ENCODE measurements at places on chromosomes 2 and 18.

DNA sequence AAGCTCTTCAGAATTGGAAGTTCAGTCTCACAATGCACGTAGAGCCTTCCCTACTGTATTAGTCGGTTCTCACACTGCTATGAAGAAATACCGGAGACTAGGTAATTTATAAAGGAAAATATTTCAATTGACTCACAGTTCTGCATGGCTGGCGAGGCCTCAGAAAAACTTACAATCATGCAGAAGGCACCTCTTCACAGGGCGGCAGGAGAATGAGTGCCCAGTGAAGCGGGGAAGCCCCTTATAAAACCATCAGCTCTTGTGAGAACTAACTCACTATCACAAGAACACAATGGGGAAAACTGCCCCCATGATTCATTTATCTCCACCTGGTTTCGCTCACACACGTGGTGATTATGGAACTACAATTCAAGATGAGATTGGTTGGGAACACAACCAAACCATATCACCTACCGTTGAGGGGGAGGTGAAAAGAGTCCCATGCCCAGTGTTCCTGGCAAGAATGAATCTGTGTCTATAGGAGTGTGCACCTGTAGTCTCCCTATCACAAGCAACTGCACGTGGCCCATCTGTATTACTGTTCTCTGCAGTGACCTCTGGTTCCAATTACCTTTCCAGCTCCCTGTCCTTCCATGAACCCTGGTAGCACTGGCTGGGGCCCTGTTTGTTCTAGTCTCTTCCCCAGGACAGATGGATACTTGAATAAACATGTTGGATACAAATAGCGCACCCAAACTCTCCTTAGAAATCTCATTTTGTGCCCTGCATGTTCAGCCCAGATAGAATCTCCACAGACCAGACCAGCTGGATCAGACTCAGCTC is 44.4 kb upstream of the ATL2 start:
- DNase-seq = no peak

DNA sequence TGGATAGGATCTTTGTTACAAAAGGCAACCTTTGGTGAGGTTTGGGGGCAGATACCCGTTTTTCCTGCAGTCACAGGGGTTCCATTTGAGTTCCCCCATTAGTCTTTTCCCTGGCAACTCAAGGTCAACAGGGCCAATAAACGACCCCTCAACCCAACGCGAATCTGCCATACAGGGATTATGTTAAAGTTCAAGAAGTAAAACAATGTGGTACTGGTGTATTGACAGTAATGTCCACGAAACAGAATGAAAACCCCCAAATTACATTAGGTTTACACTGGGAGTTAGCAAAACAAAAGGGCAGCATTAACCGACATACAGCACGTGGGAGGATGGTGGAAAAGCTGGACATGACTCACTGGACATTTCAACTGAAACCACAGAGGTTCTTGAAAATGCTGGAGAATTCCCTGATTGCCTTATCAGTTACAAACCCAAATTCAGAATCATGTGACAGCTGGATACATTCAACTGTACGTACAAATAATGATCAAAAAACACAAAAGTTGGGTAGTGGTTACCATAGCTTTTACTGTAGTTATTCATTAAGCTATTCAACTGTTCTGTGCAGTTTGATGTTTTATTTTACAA is 4.9 kb upstream of the IMP4 start:
- no peak for DNase-seq

DNA sequence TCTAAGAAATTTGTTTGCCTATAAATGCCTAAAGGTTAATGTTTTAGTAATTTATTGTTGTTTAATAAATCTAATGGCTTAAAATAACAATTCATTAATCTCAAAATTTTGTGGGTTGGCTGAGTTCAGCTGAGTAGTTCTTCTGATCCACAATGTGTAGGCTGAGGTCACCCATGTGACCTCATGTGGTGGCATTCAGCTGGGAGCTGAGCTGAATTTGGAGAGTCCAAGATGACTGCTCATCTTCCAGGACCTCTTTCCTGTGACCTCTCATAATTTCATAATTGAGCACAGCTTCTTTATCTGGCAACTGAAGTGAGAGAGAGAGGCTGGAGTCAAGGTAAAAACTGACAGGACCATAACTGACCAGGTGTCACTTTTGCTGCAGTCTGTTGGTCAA is 132.4 kb downstream of the TXNL1 start:
- no peak for DNase-seq

DNA sequence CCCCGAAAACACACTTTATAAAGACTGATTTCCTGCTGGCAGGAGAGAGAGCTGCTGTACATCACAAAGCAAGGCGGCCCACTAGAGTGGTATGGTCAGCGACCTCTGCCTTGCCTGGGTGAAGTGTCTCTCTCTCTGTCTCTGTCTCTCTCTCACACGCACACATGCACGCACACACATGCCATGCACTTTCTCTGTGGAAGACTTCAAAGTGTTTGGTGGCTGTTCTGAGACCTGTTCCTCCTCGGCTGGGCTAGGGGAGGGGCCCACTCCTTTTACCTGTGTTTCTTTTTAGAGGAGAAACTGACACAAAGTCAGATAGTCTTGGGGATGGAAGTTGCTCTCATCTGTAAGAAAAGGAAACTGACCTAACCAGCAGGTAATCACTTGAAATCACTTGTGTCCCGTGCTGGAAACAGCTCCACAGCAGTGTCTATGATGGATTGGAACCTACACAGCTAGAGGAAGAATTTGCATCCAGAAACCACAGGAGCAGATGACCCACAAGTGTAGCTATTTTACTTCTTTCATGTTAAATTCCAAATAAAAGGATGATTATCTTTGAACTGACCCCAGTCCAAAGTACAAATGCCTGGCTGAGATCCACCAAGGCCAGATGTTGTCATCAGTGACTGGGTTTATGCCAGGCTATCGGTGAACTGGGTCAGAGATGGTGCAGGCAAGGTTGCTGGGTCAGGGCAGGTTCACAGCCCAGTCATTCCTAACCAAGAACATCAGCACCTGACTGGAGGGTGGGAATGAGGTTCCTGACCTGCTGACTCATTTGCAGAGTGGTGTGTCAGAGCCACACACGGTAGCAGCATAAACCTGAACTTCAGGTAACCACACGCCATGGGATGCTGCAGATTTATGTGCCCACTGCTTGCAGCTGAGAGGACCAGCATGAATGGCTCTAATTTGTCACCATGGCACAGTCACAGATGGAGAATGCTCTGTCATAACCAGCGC is 63.0 kb downstream of the NPAS2 start:
- DNase-seq = no peak

- DNase-seq = no peak
These were observed 21.5 kb downstream of the DYSF start for GRCh38 chr2:71474744-71475397.

DNA sequence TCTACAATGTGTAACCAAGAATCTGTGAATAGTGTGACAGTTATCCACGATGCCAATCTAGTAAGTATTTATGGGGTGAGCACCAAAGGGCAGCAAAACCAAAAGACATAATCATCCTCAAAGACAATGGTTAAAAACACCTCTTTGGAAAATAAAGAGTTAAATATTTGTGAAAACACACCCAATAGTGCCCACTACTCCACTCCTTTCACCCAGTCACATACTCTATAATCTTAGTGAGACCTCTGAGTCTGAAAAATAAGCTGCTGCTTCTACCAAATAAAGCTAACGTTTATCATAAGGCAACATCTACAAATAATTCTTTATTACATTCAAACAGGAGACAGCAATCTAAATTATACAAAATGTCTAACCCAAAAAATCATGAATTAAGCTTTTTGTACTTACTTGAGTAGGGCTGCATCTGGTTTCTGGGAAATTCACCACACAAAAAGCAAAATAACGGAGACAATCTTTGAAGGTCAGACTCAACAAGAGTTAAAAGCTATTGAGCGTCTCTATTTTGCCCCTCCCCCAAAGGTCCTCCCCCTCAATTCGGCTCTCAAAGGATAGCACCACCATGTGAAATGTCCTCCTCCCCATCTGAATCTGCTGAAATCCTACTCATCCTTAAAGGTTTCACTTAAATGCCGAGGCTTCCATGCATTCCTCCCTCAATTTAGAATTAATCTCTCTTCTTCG is 2.0 kb downstream of the RAPH1 start:
- DNase-seq = no peak

DNA sequence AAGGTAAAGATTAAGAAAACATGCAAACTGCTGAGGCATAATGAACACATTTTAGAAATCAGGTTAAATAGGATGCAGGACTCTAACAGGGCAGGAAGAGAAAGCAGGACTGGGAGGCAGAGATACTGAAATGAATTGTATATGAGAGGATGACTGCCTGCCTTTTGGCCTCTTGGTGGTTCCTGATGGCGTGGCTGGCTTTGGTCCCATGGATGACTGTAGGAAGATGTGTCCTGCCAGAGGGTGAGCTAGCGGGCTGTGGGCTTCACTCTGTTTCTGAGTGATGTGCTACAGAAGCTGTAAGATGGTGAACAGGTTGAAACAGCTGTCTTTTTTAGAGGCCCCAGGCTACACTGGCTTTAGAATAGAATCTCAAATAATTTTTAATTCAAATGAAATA is 517.0 kb downstream of the SLC4A3 start:
- DNase-seq = no peak

DNA sequence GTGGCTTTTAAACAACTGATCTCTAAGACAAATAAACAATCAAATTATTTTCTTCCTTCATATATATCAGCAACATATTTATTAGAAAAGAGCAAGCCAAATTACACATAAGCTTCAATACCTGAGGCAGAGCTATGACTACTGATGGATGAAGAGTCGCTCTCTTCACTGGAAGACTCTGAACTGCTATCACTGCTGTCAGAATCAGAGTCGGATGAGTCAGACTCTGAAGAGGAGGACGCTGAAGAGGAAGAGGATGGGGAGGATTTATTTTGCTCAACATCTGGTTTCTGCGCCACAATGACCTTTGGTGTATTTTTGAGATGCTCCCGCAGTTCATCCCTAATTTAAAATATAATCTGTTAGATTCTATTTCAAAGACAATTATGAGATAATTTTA is 56.7 kb downstream of the CWC22 start:
- no peak for DNase-seq

GRCh38 chr2:222606306-222606705 is 49.6 kb downstream of the FARSB start:
- no peak for DNase-seq

GRCh38 chr18:14914771-14915170 is 166.8 kb downstream of the ANKRD30B start:
- no peak for DNase-seq

DNA sequence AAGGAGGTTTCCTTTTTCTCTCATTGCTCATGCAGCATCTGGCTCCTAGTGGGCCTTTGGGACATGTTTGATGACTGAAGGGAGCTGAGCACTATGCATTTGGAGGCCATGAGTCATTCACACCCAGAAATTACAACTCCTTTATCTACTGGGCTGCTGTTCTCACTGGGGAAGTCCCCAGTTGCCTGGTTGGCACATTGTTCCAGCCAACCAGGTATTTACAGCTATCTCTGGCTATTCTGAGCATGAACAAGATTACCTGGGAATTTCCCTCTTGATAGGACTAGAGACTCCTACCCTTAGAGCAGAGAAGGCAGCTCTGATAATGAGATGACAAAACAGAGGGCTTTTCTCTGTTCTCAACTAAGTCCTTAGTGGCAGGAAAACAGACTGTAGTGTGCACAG is 206.5 kb downstream of the SETBP1 start:
- DNase-seq = peak; percentile 80

GRCh38 chr2:16250466-16250865 is 310.1 kb downstream of the MYCN start:
- no peak for DNase-seq

DNA sequence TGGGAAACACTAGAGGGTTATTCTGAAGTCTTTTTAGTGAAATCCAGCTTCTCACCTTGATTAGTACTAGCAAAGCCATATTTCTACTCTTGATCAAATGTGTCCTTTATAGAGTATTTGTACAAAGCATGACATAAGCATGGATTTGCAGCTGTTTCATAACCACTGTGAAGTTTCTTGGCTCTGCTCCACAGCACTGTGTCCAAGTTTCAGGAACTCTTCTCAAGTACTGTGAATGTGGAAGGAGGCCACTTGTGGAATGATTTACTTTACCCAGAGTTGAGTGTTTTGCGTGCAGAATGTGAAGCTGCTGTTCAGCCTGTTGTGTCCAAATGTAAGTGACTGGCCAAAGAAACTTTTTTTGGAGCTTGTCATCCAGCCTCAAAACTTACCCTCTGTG is 16.2 kb upstream of the MAPRE2 start:
- DNase-seq = no peak

GRCh38 chr2:147374423-147374811 is 470.4 kb upstream of the ACVR2A start:
- no peak for DNase-seq

DNA sequence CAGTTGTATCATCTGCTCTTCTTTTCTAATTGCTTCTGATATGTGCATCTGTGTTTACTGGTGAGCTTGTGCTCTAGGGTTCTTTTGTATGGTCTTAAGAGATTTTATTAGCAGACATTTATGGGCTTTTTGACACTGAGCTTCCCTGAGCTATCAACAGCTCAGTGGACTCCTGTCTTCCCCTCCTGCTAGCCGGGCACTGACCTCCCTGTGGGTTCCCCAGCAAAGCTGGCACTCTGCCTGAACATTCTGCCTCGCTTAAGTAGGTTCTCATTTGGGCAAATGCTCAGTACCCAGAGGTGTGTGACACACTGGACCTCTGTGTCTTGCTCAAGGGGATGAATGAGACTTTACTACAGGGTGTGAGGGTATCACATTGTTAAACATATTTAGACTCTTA is 15.8 kb downstream of the TRAF3IP1 start:
- no peak for DNase-seq

DNA sequence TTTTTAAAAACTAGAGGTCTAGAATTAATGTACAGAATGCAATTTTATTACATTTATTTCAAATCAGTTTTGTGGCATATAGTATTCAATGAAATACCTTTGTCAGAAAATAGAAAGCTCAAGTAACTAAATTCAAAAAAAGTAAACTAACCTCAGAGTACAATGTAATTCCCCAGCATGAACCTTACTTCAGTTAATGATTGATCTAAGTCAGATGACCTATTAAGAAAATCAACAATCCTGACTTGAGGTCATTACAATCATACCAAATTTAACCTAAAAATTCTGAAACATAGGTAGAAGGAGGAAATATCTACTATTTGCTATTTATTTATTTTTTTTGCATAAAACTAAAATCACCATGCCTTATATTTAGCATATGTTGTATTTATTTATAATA is 142.9 kb downstream of the CCDC102B start:
- no peak for DNase-seq

- no peak for DNase-seq
These were observed 118.7 kb downstream of the RNF144A start for GRCh38 chr2:7035884-7036283.

DNA sequence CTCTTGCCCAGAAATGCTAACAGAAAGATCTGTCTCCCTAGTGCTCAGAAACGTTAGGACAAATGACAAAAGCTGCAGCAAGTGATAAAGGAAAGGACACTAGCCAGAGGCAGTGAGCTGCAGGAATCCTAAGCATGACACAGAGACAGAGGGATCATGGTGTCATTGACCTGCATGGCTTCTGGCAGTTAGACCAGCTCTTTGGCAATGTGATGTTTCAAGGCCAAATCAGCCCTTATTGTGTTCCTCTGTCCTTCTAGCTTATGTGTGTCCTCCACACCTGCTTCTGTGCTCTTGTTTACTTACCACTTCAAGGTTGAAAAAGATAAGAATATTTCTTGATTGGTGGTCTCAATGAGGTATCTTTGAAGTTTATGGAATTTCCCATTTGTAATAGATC is 120.8 kb downstream of the RHBDD1 start:
- DNase-seq = no peak
